ENCODE measurements at places on chromosomes 6 and 20. TPM values are rescaled to one million over a fixed set of nuclear protein-coding genes. Genes with fewer than 3 reads are reported as not detected.

DNA sequence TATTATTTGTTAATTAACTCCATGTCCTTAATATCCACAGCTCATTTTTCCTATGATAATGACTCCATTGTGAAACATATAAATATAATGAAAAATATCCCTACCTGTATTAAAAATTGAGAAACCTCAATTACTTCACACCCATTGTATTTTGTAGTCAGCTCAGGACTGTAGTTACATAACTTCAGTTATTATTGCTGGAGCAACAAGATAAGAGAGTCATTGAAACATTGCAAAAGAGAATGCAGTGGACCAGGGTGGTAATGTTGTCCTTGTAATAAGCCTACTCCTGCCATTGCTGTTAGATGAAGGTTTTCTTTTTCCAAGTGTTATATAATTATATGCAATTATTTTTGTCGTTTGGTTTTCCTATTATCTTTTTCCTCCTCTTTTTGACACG is 184.4 kb downstream of the PRL start:
- no peak for DNase-seq

DNA sequence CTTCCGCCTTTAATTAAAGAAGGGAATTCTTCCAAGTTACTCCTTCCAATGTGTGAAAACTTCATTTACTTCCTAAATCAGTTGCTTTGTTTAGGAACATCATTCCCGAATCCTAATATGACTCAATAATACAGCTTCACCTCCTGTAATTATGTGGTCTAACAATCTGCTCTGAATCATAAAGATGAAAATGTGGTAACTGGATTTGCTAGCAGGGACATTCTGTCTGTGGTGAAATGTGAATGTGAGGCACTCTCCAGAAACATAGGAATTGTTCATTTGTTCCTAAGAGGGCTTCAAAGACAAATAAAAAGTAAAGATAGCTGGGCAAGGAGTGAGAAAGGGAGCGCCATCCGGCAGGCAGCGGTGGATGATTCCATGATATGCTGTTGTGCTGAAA is 678.1 kb downstream of the KIF16B start:
- DNase-seq = no peak

TSPO2 gene
- not detected for total RNA-seq

ZNF311 gene
- 7.7 TPM for total RNA-seq

- no peak for DNase-seq
Observed at GRCh38 chr20:3208786-3209256, 477 bp upstream of the ITPA start.

DNA sequence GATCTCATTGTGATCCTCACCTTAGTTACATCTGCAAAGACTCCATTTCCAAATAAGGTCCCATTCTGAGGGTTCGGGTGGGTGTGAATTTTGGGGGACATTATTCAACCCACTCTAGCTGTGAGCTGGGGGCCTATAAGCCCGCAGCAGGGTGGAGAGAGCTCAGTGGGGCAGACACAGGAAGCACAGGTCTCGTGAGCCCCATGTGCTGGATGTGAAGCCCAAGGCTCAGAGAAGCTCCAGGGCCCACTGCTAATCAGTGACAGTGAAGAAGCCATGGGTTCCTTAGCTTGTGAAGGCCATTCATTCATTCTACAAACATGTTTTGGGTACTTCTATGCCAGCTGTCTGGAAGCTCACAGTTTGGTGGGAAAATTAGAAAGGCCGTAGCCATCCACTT is 47.5 kb downstream of the CHMP4B start:
- no peak for DNase-seq

DNA sequence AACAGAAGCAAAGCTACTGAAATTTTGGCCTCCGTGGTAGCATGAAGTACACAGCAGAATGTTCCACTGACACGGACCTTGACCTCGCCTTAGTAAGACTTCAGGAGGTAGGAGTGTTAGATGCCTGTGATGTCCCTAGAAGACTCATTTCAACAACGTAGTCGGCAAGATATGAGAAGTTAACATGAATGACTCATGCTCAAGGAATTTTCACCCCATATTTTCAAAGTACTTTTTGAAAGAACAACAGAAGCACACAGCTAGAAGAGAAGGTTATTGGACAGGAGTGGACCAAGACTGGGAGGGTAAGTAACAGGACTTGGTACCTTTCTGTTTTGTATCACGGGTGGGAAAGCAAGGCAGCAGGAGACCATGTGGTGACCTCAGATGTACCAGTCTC is 78.0 kb downstream of the DZANK1 start:
- no peak for DNase-seq

GRCh38 chr6:138226700-138227315 is 8.5 kb upstream of the PBOV1 start:
- no peak for DNase-seq

- peak; percentile 11 for DNase-seq
Observed at GRCh38 chr6:158131926-158132325, 36.1 kb downstream of the SERAC1 start.

DNA sequence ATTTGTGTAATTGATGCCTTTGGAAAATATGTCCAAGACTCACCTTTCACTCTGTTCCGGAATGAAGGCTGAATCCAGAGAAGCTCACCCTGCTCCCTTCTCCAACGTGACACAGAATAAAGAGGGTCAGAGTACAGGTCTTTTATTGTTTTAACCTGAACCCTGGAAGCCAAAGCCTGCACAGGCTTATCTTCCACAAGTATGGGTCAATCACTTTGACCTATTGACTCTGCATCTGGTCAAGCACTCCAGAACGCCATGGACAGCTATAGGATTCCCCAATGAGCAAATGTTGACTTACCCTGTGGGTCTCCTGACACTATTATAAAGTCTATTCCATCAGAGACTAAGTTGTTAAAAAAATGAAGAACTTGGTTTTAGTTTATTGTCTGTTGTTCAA is 158.4 kb upstream of the MYLIP start:
- DNase-seq = no peak

DNA sequence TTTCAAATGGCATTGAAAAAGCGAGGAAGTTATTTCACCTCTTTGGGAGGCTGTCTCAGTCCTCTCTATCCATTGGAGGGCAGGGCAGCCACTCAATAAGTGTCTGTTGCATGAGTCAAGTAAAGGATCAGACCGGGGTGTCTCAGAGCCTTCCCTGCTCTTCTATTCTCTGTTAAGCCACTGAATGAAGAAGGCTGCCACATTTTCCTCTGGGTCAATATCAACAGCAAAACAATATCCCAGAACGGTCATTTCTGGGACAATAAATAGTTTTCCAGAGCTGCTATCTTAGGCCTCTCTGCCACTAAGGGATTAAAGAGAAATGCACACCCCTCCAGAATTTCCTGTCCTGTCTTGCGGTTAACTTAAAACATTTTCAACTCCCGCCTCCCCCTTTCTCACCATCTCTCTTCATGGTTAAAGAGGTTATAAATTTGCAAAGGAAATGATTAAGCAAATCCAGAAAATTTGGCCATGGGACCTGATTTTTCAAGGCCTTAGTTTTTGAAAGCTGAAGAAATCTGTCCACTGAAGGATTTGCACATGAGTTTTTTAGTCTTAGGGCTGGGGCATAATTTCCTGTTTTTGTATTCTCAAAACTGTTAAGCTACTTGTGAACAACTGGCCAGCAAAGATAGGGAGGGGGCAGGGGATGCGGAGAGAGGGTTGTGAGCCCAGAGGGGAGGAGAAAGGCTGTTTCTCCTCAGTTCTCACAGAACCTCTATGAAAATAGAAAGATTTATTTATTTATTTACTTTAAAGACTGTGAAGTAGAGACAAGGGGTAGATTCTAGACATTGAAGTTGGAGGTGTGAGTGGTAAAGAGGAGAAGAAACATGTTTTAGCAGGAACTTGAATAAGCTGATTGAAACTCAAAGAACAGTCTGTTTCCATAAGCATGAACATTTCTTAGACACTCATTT is 135.7 kb downstream of the BCAS1 start:
- peak; percentile 75 for DNase-seq

- DNase-seq = no peak
Observed at GRCh38 chr6:90584636-90585255, 2.1 kb downstream of the MAP3K7 start.

PCSK2 gene
- total RNA-seq = 1.2 TPM

All from umbilical cord (tissue), 2 donors.